ENCODE measurements at places on chromosomes 12 and 14. TPM values are rescaled to one million over a fixed set of nuclear protein-coding genes. Genes with fewer than 3 reads are reported as not detected.

Gene CFAP54
- polyA plus RNA-seq = 3.6 TPM

Gene ST8SIA1
- not detected for polyA plus RNA-seq

Gene CLEC9A
- polyA plus RNA-seq = not detected

Gene VTI1B
- polyA plus RNA-seq = 23.1 TPM

DNA sequence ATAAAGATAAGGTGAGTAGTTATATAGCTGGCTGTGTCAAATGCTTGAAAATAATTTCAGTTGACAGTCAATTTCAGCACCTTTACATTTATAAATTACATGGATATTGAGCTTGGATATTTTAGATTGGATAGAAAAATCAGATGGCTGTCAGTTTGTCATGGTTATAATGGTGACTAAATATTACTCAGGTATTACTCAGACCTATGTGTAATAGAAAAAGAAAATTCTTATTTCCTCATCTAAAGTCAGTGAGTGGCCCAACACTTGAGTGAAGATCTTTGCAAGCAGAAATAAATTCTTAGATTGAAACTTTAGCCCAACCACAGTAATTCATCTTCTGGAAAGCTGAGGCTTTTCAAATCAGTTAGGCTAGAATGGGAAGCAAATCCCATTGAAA lies 354.4 kb downstream of the NAV3 start:
- DNase-seq = no peak

- DNase-seq = no peak
Measured at GRCh38 chr12:52796839-52797528, 1.1 kb upstream of the KRT3 start.

- no peak for DNase-seq
Measured at GRCh38 chr14:81386290-81386745, 13.8 kb downstream of the STON2 start.

DNA sequence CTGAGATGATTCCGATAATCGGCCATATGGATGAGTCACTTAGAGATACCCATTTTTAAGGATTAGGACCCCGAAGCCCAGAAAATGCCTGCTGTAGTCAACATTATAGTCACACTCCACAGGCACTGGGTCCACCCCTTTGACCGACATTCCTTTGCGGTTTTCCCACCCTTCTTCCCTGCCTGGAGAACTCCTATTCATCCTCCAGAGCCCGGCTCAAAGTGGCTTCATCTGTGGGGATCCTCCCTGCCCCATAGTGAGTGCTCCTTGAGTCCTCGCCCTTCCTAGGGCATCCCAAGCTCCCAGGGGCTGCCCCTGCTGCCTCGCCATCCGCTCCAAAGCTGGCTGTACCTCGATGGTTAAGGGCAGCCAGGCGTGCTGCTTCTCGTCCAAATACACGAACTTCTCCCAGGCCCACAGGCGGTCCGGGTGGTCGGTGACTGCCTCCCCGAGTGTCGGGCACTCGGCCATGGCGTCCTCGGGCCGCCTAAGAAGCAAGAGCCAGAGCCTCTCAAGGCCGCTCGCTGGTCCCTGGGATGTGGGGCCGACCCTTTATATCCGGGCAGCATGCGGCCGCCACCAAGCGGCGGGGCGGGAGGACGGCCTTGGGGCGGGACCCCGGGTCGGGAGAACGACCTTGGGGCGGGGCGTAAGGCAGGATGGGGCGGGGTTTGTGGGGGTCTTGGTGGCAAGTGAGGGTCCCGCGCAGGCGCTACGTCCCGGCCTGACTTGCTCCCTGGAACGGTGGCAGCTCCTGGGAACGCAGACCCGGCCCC lies at the start of gene TCL1A:
Gene TCL1A (minus strand): TSS at position 530 of the 776 bp plus-strand sequence. CDS start 59 bp downstream, at position 471.
- DNase-seq = no peak

DNA sequence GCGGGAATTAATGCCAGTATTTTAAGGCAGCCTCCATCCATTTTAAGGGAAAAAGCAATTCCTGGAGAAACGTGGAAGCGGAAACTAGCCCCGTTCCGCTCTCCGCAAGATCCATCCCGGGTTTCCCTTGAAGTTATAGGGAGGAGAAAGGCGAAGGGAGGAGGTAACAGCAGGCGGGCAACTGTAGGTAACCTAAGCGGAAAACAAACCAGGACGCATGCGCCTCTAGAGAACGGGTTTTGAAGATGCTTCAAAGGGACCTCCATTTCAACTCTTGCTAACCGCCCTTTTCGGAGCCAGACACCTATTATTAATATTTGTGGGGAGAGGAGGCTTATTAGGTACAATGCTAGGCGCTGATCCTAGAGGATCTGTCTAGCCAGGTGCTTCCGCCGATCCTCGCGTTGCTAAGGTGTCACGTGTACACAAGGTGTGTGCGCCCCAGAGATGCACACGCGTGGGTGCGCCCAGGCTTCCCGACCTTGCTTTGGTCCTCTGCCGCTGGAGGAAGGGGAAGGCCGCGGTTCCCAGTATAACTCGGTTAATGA lies 6.2 kb downstream of the TBX5 start:
- DNase-seq = no peak

- DNase-seq = no peak
Measured at GRCh38 chr12:1357171-1357570, 237.2 kb downstream of the FBXL14 start.

DNA sequence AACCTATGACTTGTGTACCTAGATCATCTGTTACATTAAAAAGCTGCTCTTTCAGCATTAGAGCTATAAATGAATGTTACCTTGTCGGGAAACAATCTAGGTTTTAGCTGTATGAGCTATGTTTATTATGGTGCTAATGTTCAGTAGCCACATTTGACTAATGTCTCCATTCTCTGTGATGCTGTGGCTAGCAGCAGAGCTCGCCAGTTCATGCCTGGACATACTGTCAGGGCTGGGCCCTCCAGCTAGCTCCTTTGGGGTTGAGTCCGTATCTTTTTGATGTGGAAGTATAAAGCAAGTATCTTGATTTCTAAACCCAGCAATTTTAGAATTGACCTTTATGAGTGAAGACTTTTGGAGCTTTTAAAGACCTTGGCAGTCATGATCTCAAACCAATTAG lies 36.1 kb downstream of the USP44 start:
- no peak for DNase-seq

GRCh38 chr14:102544747-102545460 lies 35.3 kb upstream of the ANKRD9 start:
- DNase-seq = no peak

Measured in endothelial cell of umbilical vein (primary cell).